Cortex of kidney (tissue), 1 donor: ENCODE measurements at places on chromosomes 3 and 15.

GRCh38 chr15:57321973-57322601, 54.2 kb upstream of the CGNL1 start:
- DNase-seq = no peak

DNA sequence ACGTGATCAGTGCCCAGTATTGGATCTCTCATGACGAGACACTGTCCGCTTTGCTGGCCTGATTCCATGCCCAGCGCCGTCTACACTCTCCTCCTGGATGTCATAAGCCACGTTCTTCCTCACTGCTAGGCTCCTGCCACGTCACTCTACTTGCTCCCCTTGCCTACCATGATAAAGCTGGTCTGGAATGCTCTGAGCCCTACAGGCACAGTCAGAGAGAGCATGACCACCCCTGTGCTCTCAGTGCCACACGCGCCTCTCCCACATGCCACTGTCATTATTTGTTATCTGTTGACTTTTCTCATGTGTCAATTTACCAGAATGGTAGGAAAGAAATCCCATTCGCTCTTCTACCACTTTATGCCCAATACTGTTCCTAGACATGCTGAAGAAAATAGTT, 148.6 kb downstream of the ANO10 start:
- DNase-seq = no peak

- no peak for DNase-seq
Measured at GRCh38 chr3:190318666-190319065, 3.6 kb downstream of the CLDN1 start.

DNA sequence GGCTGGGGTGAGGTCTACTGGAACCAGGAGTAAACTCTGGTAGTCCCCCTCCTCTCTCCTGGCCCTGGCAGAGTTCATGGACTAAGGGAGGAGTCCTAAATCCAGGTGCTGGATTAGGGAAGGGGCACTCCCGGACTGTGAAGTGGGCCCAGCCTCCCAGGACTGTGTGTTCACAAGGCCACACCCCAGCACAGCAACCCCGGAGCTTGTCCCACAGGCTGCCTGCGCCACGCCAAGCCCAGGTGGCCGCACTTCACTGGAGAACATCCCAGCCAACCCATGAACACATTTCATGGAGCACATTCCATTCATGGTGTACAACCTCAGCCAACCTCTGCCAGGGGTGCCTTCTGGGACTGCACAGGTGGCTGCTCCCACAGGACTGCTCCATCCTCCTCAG, 8.2 kb downstream of the ARPIN start:
- DNase-seq = no peak

DNA sequence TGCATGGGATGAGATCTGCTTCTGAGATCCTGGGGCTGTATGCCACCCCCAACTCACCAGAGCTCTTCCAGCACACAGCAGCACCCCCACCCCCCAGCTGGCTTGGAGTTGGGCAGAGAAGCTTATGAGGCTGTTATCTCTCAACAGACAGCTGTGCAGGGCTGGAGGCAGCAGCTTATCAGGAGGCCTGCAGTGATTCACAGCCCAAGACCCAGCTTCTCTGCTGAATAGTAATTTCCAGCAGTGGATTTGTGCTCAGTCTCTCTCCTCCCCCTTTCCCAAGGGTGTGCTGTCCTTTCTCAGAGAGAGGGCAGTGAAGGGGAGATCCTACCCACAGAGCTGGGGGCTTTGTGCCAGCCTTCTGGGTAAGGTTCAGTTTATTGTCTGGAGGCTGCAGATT, 2.1 kb downstream of the RPP25 start:
- no peak for DNase-seq

DNA sequence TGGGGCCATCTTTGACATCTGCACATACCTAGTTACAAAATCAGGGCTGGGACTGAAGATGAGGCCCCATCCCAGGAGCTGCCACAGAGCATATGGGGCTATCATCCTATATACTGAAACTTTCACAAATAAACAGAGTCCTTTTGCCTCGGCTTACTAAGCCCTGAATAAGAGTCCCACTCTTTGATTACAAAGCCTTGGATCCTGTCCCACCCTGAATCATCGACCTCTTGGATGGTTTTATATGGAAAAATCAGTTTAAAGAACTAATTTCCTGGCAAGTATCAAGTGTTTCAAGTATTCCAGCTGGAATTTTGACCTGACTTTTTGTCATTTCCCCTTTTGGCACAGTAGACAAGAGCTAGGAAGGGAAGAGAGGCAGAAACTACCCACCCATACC, 331.3 kb upstream of the FRG2C start:
- DNase-seq = no peak

DNA sequence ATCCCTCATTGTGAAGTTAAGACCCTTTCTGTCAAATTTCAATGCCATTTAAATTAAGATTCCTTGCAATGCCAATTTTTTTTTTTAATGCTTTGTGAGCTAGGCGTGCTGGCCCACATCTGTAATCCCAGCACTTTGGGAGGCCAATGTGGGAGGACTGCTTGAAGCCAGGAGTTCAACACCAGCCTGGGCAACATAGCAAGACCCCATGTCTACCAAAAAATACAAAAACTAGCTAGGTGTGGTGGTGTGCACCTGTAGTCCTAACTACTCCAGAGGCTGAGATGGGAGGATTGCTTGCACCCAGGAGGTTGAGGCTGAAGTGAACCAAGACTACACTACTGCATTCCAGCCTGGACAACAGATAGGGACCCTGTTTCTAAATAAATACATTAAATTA, 5.6 kb upstream of the SH3BP5 start:
- no peak for DNase-seq

GRCh38 chr15:48630245-48630644, 15.3 kb downstream of the FBN1 start:
- DNase-seq = no peak

DNA sequence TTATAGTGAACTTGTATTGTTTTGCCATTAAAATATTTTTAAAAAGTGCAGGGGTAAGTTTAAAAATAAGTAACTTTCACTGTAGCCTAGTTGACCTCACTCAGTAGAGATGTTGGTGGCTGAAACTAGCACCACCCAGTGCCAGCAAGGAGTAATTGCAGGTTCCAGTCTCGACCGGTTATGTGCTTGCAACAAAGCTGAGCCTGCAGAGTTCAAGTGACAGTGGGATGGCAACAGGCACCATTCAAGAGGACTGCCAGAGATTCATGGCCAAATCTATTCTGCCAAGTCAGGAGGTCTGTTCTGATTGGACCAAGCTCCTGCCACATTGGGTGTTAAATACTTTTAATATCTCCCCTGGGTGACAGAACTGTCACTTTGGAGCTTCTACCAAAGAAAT, 2.7 kb downstream of the ADAMTS7 start:
- no peak for DNase-seq

DNA sequence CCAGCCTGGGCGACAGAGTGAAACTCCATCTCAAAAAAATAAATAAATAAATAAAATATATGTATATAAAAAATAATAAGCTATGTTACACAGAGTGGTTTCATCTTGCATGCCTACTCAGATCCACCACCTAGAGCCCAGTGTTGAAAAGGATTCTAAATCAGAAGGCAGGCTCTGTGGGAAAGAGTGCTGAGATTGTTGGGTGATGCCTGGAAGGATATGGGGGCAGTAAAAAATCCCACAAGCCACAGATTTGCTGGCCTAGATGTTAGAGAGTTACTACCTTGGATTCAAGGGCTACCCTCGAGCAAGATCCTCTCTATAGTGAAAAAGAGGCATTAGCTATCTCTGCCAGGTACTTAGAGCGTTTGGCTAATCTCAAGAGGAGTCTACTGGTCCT, 144.3 kb downstream of the STAC start:
- no peak for DNase-seq

DNA sequence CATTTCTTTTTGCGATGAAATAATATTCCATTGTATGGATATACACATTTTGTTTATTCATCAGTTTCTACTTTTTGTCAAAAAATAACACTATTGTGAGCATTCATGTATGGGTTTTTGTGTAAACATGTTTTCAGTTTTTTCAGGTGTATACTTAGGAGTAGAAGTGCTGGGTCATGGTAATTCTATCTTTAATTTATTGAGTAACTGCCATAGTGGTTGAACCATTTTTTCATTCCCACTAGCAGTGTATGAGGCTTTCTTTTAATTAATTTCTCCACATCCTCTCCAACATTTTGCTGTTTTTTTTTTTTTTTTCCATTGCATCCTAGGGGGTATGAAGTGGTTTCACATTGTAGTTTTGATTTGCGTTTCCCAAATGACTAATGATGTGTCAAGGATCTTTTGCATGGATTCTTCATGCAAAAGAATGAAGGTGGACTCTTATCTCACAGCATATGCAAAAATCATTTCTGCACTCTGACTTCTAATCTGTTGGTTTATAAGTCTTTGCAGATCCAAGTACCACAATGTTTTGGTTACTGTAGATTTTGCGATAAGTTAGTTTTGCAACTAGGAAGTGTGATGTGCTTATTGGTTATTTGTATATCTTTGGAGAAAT, 12.6 kb downstream of the ATP2C1 start:
- no peak for DNase-seq

GRCh38 chr15:33864360-33865075, 103.8 kb upstream of the CHRM5 start:
- no peak for DNase-seq

DNA sequence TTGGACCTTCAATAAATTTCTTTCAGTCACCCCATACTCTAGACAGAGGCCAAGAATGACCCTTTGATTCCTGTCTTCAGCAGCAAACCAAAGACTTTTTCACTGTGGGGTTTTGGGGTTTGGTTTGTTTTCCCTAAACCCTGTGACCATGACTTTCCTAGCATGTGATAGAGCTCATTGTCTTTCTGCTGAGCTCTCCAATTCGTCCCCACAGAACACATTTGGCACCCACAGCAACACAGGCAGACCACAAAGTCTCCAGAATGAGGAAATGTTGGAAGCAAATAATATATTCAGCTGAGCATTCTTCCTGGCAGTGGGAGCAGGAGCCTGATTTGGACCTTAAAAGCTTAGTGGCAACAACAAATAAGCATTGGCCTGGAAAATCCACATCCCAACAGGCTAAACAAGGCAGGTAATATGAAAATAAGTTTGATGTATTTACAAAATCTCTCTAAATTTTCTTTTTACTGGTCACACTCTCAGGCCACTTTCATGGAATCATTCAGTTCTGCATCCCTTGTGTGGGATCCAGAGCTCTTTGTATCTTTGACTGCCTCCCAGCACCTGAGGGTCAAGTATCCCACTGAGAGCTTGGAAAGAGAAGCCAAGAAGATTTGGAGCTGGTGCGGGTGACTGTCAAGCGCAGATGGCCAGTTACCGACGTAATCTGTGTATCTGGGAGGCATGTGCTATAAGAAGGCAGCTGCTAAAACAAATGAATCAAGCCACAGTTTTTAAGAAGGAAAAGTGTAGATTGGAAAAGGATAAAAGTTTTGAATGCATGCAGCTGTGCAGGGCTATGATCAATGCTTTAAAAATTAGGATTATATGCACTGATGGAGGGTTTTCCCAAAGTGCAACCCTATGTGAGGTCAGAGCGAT, 36.5 kb upstream of the CPB1 start:
- no peak for DNase-seq

- no peak for DNase-seq
Measured at GRCh38 chr3:128845119-128845777, 34.2 kb upstream of the ACAD9 start.
